Kasumi-1 (cell line): ENCODE measurements at places on chromosomes 5 and 9.
A peak's percentile ranks its signal among the peaks of the same experiment; 100 is the strongest.

- DNase-seq, result no peak
Measured at GRCh38 chr9:130271473-130271872, 5.9 kb downstream of the HMCN2 start.

- DNase-seq, result no peak
Measured at GRCh38 chr5:131389096-131389868, 125.4 kb downstream of the CDC42SE2 start.

- DNase-seq, result peak; percentile 38
Measured at GRCh38 chr5:144467792-144468191, 297.1 kb downstream of the KCTD16 start.

DNA sequence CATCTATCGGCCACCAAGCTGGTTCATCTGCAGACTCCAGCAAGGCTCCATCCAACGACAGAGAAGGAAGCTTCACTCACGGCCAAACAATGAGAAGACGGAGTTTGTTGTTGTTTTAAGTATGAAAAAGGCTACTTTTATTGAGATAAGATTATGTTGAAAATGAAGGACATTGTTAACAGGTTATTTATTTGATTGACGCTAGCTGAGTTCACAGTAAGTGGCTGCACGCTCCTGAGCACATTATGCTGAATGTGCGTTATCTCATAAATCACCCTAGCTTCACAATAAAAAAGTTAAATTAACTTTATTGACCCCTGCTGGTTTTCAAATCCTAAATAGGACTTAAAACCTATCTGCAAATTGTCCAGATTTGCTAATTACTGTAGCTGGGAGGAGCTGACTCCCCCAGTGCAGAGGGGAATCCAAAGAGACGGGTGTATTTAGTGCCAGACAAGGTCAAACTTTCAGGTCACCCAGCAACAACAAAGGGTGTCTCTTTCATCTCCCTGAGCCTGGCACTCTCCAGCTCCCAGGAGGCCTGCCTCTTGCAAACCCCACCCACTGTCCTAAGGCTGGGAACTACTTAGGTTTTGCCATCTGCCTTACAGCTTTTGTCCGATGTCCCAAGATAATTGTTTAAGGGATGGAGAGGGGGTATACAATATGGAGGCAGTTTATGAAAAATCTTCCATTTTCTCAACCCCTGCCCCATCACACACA lies 129.2 kb downstream of the ZDHHC21 start:
- no peak for DNase-seq

GRCh38 chr5:38529955-38530646 lies 26.3 kb downstream of the LIFR start:
- DNase-seq, result no peak

DNA sequence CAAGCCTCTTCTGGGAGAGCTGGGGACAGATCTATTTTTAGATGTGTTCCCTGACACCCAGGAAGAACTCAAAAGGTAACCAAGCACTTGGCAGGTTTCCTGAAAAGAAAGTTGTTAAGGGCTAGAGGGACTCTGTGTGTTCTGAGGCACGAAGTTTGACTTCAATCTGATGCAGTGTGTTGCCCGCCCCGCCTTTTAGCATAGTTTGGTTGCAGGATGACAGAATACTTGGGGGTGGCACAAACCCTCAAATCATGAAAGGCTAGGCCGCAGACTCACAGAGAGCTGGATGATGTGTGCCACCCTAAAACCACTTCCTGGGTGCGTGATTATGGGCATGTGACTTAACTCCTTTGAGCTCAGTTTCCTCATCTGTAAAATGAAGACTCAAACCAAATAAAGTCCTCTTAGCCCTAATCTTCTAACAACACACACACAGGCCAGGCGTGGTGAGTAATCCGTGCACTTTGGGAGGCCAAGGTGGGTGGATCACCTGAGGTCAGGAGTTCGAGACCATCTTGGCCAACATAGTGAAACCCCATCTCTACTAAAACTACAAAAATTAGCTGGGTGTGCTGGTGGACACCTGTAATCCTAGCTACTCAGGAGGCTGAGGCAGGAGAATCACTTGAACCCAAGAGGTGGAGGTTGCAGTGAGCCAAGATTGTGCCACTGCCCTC lies 12.8 kb upstream of the NDFIP1 start:
- DNase-seq, result no peak

- no peak for DNase-seq
Measured at GRCh38 chr9:27453860-27454553, 70.1 kb upstream of the IFNK start.

GRCh38 chr5:89129941-89130340 lies 247.0 kb upstream of the MEF2C start:
- DNase-seq, result no peak

DNA sequence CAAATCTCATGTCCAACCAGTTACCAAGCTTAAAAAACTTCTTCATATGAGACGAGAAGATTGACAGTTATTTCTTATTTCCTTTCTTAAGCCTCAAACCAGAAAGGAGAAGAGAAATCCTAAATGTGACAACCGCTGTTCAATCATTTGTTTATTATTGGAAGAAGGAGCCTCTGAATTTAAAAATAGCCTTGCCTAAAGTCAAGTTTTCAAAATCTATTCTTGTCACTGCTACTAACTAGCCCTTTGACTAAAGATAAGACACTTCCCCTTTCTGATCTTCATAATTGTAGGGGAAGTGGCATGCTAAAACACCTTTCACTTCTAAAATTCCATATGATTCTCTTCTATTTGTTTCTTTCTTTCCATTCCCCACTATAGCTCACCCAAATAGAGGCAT lies 106.2 kb upstream of the EMB start:
- DNase-seq, result peak; percentile 80
